ENCODE measurements at places on chromosomes 6 and 20.
A peak's percentile ranks its signal among the peaks of the same experiment; 100 is the strongest.

GRCh38 chr6:131383421-131384411 is 189.3 kb upstream of the ARG1 start:
- DNase-seq: no peak

DNA sequence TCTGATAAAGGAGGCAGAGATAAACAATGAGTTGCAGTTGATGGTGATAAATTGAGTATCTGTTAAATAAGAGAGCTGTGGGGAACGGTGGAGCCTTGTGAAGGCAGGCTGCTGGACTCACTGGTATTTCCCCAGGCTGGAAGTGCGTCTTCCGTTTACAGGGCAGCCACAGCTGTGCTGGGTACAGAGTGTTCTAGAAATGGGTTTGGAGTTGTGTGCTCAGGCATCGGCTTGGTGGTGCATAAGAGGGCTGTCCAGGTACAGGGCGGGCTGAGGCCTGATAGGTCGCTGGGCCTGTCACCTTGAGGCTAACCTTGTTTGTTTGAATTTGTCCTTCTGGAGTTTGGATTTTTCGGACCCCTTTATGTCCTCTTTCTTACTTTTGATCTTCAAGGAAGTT is 39.3 kb downstream of the ARID1B start:
- DNase-seq: no peak

GRCh38 chr6:122809001-122809400 is 19.9 kb downstream of the SMPDL3A start:
- no peak for DNase-seq

- DNase-seq: no peak
Measured at GRCh38 chr6:38510205-38510604, 129.5 kb downstream of the BTBD9 start.

- no peak for DNase-seq
Measured at GRCh38 chr6:77543601-77544000, 80.3 kb upstream of the HTR1B start.

GRCh38 chr6:137982418-137983189 is 115.5 kb downstream of the TNFAIP3 start:
- DNase-seq: no peak

DNA sequence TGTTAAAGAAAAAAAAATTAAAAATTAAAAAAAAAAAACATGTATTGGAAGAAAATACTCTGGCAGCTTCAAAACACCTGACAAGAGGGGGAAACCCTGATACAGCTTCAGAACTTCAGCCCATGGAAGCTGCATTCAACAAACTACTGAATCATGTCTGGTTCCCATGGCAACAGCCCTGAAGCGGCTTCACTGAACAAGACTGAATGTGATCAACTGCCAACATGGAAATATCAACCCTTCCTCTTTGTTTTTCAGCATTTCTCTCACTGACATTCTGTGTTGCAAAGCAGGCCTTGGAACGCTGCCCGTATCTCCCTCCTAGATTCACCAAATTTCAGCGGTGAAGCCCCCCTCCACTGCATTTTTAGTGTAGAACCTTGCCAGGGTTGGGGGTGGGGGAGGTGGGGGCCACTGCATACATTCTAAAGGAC is 91.3 kb upstream of the SHLD1 start:
- peak; percentile 74 for DNase-seq

- no peak for DNase-seq
Measured at GRCh38 chr6:53378208-53378607, 29.5 kb upstream of the ELOVL5 start.

DNA sequence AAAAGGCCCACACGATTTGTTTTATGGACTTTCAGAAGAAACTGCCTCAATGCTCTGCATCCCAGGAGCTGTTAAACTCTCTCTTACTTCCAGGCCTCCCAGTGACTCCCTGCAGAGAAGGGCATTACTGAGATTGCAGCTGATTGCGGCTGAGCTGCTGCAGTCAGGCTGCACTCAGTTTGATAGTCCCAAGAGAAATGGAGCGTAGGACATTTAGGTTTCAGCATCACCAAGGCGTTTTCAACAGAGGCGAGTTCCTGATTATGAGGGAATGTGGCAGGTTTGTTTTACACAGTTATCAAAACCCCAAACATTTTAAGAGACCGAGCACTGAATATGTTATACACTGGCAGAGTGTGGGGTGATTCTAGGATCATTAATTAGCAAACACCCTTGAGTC is 145.6 kb downstream of the TBX18 start:
- no peak for DNase-seq

GRCh38 chr20:17795501-17796071 is 95.8 kb downstream of the BANF2 start:
- DNase-seq: no peak

GRCh38 chr6:154705471-154706113 is 27.6 kb upstream of the SCAF8 start:
- DNase-seq: no peak

DNA sequence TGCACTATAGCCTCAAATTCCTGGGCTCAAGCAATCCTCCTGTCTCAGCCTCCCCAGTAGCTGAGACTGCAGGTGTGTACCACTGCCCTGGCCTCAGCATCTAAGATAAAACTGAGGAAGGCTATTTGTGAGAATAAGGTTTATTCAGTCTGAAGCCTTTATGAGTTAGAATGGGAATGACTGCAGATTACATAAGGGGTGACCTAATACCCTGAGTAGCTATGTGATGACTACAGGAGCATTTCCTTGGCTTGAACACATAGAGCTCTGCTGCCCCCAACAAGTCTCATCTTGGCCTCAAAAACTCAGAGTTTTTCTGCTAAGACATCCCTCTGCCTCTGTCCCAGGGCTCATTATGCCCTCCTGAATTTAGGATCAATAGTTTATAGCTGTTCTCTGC is 7.6 kb downstream of the GSS start:
- no peak for DNase-seq

Data from stimulated activated CD4-positive, alpha-beta T cell treated with anti-CD3 and anti-CD28 coated beads, Interleukin-1b, Interleukin-23, amount 100 ng/mL, for 48 hours (primary cell).